GM12891 (cell line): ENCODE measurements at places on chromosomes 6 and 20.

- DNase-seq = no peak
Measured at GRCh38 chr20:54067606-54068174, 2.7 kb downstream of the BCAS1 start.

DNA sequence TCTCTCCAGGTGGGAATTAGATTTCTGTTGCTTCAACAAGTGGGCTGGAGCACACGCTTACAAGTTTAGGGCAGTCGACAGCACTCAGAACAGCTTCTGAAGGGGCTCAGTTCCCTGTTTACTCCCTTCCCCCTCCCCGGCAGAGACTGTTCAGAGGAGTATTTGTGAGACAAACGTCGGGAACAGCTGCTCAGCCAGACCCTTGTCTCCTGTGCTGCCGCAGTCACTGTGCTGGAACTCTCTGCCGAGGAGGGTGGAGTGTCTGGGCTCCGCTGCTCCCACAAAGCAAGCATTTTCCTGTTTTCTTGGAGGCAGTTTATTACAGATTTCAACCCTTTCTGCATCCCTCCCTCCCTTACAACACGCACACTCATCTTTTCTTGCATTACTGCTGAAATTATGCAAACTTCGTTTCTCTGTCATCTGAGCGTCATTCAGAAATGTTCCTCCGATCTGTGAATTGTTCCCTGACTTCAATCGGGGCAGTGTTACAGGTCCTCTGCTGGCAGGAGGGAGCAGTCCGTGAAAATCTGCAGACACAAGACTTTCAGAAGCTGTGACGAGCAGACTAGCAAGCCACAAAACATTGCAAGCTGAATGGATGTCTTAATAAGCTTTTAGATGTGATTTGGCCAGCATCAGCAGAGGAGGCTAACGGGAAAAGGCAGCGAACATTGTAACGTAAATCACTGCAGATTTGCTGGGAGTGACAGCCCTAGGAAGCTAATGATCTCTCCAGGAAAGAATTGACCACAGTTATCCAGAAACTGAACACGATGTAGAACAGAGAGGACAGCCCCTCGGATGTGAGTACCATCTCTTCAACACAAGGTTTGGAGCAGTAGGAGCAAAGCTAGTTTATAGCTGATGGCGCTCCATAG lies 76.2 kb downstream of the LYRM2 start:
- DNase-seq = no peak

DNA sequence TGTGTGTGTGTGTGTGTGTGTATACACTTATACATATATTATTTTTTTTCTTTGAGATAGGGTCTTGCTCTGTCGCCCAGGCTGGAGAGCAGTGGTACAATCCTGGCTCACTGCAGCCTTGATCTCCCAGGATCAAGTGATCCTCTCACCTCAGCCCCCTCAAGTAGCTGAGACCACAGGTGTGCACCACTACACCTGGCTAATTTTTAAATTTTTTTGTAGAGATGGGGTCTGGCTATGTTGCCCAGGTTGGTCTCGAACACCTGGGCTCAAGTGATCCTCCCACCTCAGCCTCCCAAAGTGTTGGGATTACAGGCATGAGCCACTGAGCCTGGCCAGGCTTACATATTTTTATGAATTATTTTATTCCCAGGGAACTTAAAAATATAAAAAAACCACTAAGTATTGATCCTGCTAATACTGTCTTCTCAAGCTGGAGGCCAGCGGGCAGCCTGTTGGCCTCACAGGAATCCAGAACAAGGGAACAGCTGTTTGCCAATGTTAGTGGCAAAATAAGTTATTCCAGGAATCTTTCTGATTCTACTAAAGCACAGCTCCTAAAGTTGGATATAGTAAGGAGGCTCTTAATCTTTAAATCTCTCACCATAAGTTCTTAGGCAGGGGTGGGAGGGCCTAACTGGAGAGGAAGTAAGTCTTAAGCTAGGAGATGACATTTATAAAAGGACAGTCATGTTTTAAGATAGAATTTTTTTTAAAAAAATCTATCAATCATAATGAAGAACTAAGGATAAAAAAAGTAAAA lies 135.5 kb upstream of the NUP153 start:
- DNase-seq = no peak

DNA sequence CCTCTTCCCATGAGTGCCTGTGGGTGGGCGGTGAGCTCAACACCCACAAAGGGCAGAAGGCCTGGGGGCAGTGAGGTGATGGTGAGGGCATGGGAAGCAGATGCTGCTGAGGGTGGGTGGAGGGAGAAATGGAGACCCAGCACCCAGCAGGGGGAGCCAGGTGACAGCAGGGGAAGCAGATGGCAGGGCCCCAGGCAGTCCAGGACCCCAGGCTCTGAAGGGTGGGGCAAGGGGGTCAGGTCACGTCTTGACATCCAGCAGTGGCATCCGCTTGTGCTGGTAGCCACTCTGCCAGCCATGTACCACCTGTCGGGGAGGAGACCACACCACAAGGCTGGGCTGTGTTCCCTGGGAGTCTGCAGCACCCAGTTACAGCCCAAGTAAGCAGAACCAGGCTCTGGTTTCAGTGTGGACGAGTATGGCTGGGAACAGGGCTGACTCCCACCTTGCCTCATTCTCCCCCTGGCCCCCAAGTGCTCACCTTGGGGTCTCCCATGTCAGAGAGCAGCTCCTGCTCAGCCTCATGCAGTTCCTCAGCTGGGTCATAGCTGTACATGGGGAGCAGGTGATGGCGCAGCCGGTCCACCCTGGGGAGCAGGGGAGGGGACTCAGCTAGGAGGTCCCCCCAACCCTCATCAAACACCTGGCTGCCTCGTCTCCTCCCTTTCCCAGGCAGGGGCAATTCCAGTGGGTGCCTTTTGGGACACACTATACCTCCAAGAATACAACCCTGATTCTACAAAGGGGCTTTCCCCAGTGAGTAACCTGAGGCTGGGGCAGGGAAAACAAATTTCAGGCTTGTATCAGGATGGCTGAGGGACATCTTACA lies 2.0 kb downstream of the SMIM29 start:
- DNase-seq = no peak
